ENCODE measurements at places on chromosomes 12 and 14.

- no peak for DNase-seq
Observed at GRCh38 chr14:49314737-49315136, 271.4 kb downstream of the RPS29 start.

GRCh38 chr14:33776871-33777270, 174.0 kb downstream of the EGLN3 start:
- DNase-seq, result no peak

GRCh38 chr14:65877624-65878023, 465.1 kb downstream of the FUT8 start:
- no peak for DNase-seq

GRCh38 chr14:69424149-69424923, 25.8 kb downstream of the SLC39A9 start:
- DNase-seq, result no peak

DNA sequence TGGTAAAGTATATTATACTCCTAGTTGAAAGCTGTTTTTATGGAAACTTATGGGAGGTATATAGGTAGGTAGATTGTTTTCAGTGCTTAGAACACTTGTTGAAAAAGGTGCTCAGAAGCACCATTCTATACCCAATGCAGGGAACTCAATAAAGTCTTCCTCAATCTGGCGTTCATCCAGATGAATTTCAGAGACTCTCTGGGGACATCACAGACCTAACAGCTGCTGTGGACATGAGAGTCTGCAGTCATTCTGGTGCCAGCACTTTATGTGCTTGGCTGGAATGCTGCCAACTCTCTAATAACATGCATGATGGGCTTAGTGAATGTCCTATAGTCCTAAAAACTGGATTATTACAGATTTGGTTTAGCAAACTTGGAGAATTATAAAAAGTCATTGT, 115.9 kb downstream of the NTN4 start:
- DNase-seq, result no peak

DNA sequence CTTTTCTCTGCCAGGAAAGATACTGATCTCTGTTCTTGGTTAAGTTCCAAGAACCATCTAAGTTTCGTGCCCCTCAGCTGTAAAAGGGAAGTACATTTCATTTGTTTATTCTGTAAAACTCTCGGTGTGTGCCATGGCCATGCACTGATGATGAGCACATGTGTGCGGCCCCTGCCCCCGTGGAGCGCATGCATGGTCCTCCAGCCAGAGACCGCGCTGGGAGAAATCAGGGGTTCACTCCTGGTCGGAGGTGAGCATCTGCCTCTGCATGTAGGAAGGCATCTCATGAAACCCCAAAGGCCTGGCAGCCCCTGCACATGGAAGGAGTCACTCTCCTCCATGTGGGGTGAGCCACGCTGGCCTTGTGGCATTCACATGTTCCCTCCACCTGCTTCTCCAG, 102.5 kb upstream of the RTL1 start:
- DNase-seq, result no peak

DNA sequence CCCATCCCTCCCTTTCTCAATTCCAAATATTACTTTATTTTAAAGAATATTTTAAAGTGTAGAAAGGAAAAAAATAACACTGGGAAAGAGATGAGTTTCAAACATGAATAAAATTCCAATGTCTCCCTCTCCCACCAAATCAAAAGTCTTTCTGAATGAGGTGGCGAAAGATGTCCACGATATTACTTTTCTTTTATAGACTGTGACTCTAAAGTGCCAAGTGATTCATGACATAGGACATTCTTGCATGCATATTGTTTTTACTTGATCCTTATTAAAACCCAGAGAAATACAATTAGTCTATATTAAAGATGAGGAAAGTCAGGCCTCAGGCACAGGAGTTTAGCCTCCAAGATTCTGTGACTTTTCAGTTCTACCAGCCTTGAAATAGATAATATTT, 16.0 kb upstream of the LUM start:
- no peak for DNase-seq

- no peak for DNase-seq
Observed at GRCh38 chr12:78239544-78239943, 408.9 kb downstream of the NAV3 start.

- no peak for DNase-seq
Observed at GRCh38 chr12:132851465-132851864, 22.8 kb upstream of the GOLGA3 start.

GRCh38 chr14:89255852-89256251, 161.2 kb downstream of the FOXN3 start:
- DNase-seq, result no peak
